ENCODE measurements at places on chromosomes 2 and 18.

- DNase-seq: no peak
Measured at GRCh38 chr2:8662239-8662879, 19.5 kb upstream of the ID2 start.

- no peak for DNase-seq
Measured at GRCh38 chr18:14978962-14979535, 231.1 kb downstream of the ANKRD30B start.

DNA sequence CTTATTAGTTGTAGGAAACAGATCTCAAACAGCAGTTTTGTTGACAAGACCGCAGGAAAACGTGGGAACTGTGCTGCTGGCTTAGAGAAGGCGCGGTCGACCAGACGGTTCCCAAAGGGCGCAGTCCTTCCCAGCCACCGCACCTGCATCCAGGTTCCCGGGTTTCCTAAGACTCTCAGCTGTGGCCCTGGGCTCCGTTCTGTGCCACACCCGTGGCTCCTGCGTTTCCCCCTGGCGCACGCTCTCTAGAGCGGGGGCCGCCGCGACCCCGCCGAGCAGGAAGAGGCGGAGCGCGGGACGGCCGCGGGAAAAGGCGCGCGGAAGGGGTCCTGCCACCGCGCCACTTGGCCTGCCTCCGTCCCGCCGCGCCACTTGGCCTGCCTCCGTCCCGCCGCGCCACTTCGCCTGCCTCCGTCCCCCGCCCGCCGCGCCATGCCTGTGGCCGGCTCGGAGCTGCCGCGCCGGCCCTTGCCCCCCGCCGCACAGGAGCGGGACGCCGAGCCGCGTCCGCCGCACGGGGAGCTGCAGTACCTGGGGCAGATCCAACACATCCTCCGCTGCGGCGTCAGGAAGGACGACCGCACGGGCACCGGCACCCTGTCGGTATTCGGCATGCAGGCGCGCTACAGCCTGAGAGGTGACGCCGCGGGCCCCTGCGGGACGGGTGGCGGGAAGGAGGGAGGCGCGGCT is at the start of gene TYMS:
Gene TYMS (plus strand): TSS at position 343 of the 690 bp plus-strand sequence. CDS start 90 bp downstream, at position 433.
- DNase-seq: no peak

GRCh38 chr2:199570934-199571333 is 113.2 kb upstream of the SATB2 start:
- DNase-seq: no peak

GRCh38 chr2:231412618-231412963 is 17.1 kb downstream of the B3GNT7 start:
- DNase-seq: no peak

GRCh38 chr2:88590998-88591613 is 36.2 kb downstream of the EIF2AK3 start:
- no peak for DNase-seq

DNA sequence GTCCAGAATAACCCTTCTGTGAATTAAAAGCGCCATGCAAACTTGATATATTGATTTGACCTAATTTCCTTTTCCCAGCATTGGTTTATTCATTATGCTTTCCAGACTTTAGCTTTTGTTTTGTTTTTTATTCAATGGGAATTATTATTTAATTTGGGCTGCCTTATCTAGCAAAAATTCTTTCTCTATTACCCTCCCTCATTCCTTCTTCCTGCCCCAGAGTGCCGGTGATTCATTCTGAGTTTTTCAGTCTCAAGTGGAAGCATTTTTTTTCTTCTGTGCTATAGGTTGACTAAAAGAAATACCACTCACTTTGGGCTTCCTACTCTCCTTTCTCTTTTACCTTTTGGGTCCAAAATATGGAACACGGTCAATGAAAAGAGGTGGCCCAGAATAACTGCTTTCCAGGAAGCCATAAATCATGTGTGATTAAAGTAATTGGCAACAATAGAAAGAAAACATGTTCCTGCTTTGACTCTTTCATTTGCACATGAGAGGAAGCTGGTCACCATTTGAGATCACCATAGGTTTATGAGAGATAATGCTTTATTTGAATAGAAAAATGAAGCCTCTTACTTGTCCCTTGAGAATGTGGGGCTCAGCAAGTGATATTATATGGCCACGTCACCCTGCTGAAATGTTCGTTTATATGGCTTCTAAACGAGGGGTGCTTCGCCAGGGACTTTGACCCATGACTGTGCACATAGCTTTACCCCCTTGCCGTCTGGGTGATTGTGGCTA is 422.8 kb upstream of the ZEB2 start:
- DNase-seq: no peak

DNA sequence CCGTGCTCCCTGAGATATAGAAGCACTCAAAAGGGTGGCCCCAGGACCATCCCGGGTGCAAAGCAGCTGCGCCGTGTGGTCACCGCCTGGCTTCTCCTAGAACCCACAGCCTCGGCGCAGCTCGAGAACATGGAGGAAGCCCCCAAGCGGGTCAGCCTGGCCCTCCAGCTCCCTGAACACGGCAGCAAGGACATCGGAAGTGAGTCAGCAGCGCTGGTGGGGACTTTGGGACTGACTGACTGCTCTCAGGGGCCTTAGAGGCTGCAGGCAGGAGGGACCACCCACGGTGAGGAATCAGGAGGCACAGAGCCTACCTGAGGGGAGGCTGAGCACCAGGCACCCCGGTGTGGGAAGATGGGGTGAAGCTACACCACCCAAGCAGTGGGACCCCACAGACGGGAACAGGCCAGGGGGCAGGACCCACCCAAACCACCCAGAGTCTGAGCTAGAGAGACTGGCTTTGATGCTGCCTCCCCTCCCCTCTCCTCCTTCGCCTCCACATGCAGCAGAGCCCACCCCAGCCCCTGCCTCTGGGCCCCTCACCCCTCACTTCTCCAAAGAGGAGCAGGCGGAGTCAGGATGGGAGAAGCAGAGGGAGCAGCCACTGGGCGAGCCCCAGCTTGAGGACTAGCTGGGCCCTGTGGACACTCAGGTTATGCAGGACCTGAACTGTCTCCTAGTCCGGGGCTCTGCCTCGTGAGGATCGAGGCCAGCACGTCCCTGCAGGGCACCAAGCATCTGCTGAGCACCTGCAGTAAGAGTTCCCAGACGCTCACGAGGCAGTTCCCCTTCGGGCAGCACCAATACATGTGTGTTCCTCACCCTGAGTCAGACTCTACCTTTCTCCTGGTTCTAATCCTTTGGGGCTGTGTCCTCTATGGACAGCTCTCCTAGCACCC is 28.7 kb downstream of the MTERF4 start:
- DNase-seq: no peak

Data from posterior cingulate gyrus (tissue), 11 donors.